ENCODE measurements at places on chromosomes 2 and 18.

GRCh38 chr2:181164699-181165098 is 184.3 kb downstream of the UBE2E3 start:
- no peak for DNase-seq

DNA sequence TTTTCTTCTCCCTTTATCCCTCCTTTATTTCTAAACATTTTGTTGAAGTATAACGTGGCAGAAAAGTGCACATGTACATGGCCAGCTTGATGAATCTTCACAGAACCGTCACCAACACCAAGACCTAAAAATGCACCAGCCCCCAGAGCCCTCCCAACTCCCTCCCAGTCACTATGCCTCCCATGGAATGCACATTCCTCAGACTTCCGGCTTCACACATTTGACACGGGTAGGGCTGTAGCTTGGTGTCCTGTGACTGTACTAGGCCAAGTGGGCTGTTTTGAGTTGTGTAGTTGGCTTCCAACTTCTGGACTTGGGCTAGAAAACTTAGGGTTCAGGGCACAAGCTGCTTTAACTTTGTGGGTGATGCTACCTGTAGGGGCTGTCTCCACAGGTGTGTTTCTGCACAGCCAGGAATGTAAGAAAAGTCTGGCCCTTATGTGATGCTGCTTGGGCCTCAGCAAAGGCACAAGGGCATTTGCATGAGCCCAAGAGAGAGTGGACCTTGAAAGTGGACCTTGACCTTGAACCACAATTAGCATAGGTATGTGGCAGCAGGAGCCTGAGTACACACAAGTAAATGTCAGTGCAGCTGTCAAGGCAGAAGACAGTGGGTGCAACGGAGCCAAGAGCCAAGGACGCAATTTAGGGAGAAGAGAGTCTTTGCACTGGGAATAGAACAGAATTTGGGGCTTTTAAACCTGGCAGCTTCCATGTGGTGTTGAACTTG is 78.4 kb downstream of the SEPTIN10 start:
- DNase-seq, result no peak

- DNase-seq, result no peak
Measured at GRCh38 chr2:18924886-18925285, 335.5 kb upstream of the NT5C1B start.

- no peak for DNase-seq
Measured at GRCh38 chr2:119425620-119426395, 5.8 kb upstream of the TMEM37 start.

GRCh38 chr2:120331903-120332302 is 14.0 kb upstream of the INHBB start:
- DNase-seq, result no peak

GRCh38 chr2:64931246-64932115 is 57.7 kb upstream of the SLC1A4 start:
- no peak for DNase-seq

DNA sequence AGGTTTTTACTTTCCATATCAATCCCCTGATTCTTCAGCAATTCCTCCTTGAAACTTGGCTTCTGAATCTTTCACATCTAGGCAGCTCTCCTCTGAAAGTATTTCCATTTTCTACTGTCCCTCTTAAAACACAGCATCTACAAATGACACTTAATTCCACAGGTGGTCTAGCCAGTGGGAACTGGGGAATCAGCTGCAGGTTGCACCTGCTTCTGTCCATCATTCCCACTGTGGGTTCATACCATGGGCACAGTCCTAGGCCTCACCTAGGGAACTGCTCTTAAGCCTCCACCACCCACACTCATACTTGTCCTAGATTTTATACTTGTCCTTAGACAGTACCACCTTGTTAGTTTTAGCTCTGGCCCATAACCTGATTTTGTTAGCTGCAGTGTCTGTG is 2.2 kb downstream of the LOXL3 start:
- no peak for DNase-seq

DNA sequence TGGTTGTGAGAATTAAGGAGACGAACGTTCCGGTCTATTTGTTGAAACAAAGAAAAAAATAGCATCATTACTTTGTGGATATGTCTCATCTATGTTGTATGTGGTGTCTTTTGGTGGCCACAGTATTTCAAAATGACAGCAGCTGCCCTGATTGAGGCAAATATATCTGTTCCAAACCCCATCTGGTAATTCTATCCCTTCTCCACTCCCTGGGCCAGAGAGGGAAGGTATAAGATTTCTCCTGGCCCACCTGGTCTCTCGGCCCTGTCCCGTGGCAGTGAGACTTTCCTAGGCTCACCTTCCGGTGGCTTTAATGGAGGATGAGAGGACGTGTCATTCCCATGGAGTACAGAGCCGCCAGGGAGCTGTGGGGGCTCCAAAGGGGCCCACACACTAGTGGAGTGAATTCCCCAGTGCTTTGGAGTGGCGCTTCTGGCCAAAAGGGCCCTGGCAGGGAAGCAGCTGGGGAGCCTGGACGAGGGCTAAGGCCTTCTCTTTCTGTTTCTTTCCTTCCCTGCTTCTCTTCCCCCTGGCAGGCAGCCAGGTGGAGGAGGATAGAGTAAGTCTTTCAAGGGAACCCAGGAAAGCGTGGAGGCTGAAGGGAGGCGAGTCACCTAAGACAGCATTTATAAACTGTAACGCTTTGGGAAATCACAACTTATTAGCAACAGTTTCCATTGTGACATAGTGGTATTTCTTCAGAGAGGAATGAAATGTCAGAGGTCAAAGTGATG is 5.6 kb downstream of the FOSL2 start:
- no peak for DNase-seq

- DNase-seq, result no peak
Measured at GRCh38 chr18:34018336-34018735, 206.4 kb downstream of the NOL4 start.

DNA sequence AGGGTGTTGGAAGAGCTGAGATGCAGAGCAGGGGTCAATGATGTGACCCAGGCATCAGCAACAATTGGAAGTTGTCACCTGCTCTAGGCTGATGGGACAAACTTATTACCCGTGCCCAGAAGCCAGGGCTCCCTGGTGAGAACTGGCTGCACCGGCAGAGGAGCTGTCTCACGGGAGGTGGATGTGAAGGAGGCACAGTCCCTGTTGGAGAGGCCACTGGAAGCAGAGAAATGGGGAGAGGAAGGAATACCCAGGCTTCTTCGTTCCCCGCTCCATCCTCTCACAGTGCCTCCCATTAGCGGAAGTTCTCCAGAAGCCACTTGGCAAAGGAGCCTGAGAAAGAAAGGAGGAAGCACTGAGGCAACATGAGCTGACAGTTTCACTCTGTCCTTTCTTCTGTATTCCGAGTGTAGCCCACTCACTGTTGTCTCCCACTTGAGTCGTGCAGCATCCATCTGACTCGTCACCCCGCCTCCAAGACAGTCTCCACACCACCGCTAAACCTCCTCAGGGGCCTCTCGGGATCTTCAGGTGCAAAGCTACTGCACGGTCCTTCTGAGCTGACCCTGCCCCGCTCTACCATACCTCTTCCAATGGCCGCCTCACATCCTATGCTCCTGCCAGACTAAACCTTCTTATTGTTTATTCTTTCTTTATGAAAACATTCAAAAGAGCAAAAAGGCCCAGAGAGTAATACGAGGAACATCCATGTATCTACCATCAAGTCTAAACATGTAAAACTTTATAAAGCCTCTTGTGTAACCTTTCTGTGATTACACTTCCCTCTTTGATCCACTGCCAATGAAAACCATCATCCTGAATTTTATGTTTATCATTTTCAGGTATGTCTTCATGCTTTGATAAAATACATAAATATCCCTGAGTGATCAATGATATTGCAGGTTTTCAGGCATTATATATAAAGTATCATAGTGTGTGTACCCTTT is 19.1 kb upstream of the AFTPH start:
- no peak for DNase-seq

GRCh38 chr2:121129692-121130091 is 155.3 kb downstream of the TFCP2L1 start:
- DNase-seq, result peak; percentile 27

DNA sequence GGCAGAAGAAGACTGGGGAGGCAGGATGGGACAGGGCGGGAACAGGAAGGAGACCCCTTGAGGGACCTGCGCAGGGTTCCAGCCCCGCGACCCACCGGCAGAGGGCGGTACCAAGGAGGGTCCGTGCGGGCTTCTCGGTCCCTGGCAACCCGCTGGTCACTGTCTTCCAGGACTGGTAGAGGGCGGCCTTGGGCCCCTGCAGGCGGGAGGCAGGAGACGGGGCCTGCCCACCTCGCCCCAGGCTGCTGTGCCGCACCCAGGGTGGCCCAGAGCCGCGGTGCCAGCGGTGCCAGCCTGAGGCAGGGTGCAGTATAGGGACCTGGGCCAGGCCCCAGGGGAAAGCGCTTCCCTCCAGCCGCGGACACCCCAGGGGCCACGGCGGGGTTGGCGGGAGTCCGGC is 34.5 kb downstream of the NEURL3 start:
- DNase-seq, result peak; percentile 8

DNA sequence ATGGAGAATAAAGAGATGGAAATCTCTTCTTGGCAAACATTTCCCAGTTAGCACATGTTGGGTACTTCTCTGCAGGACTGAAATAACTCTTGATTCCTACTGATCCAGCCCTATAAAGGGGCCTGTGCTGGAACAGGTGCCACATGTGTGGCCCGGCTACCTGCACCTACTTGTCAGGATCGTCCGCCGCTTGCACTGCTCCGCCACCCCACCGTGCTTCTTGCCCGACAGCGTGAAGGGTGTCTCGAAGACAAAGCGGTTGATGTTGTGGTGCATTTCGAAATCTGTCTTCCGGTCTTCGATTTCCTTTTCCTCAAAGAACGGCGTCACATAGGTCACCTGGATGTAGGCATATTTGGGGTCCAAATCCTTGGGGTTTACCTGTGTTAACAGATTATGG is 58.6 kb upstream of the CCDC195 start:
- no peak for DNase-seq

- DNase-seq, result no peak
Measured at GRCh38 chr2:102171946-102172345, 14.9 kb upstream of the IL1RL2 start.

DNA sequence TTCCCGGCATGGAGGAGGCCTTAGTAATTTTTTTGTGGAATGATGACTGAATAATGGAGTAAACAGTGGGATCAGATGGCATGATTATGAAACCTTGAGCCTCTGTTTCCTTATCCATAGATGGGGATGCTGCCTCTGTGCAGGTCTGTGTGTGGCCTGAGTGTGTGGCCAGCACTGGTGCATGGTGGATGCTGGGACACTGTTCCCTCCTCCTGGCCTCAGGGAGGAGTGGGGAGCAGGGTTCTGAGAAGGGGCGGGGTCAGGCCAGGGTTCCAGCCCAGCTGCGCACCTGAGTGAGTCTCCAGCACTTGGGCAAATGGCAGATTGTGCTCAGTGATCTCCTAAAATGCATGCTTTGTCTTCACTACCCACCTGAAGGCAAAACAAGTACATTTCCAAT is 66.4 kb downstream of the DCDC2C start:
- DNase-seq, result no peak

- DNase-seq, result no peak
Measured at GRCh38 chr2:173048897-173049661, 26.6 kb upstream of the MAP3K20 start.

DNA sequence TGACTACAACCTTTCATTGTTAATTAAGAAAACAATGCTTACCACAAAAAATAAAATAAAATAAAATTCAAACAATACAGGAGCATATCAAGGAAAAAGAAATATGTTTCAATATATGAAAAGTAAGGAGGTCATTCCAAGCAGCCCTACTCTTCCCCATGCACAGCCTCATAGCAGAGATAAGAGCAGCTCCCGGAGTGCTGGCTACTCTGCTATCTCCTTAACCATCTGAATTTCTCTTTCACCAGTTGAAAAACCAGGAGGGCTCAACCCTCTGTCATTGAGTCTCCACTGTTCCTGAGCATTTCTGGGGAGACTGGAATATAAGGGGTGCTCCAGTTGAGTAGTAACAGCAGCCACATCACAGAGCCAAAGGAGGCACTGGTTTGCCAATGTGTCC is 201.4 kb downstream of the TCF4 start:
- DNase-seq, result no peak

- no peak for DNase-seq
Measured at GRCh38 chr2:15912203-15912602, 28.1 kb upstream of the MYCN start.

DNA sequence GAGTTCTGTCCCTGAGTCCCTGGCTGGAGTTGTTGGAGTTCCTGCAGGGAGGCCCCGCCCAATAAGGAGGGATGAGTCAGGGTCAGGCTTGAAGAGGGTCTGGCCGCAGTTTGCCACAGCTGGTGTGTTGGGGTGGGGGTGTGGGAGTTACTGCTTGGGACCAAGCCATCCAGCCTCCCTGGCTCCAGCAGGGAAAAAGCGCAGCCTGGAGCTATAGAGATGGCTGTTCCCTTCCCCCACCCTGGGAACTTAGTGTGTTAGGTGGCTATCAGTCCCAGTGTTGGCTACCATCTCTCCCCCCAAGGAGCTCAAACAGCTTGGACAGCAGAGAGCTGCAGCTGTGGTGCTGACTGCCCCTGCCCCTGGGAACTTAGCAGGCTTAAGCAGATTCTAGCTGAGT is 13.2 kb upstream of the TANK start:
- no peak for DNase-seq

DNA sequence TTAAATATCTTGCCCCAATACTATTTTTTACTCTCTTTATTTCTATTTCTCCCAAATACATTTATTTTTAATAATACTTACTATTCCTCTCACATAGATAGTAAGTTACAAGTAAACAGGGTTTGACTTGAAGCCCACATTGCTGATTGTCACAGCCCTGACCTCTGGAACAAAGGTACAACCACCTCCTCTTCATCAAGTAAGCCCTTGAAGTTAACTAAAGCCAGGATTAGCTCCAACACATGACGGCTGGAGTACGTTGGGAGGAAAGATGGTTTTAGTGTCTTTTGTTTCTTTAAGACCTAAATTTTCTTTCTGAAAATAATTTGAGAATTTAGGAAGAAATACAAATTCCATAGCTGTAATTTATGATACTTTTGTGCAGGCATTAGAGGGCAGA is 949 bp downstream of the MYOM1 start:
- peak; percentile 20 for DNase-seq

GRCh38 chr2:85132834-85133637 is at the start of gene TCF7L1:
TCF7L1 (plus strand) TSS chr2:85133392; CDS start chr2:85133685, 293 bp downstream.
- peak; percentile 75 for DNase-seq

DNA sequence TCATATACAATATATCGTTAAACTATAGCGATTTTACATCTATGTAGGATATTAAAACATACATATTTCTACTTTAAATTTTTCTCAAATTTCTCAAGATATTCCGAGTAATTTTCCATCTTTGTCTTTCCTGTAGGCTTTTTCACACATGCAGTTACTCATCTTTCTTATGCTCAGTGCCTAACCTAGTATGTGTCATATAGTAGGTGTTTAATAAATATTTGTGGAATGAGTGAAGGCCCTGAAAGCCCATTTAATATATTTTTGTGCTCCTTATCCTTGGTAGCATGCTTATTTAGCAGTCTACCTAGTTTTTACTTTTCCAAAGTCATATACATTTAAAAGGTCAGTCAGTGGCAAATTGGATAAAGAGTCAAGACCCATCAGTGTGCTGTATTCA is 67.3 kb downstream of the ITGB6 start:
- no peak for DNase-seq

DNA sequence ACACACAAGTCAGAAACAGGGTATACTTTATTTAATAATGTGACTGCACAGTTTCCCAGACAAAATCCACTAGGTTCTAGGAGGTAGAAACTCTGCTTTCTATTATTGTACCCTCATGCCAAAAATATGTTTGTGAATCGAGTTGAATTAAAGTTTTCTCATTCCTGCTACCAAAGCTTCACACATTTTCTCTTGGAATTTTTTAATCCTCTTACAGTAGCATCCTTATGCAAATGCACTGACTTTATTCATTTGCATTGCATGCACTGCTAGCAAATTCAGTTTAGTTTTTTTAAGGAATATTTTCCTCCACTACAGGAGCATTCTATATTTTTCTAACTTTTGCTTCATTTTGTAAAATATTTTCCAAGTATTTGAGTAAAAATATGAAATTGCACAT is 4.8 kb upstream of the SCG2 start:
- DNase-seq, result peak; percentile 87

Measured in brain (organoid and tissue), 16 donors.